Fibroblast of skin of back (primary cell): ENCODE measurements at places on chromosomes 11 and 22.

GRCh38 chr11:125343086-125343717 is 152.9 kb downstream of the FEZ1 start:
- no peak for DNase-seq

- no peak for DNase-seq
These were observed 30.4 kb downstream of the PAMR1 start for GRCh38 chr11:35494957-35495490.

DNA sequence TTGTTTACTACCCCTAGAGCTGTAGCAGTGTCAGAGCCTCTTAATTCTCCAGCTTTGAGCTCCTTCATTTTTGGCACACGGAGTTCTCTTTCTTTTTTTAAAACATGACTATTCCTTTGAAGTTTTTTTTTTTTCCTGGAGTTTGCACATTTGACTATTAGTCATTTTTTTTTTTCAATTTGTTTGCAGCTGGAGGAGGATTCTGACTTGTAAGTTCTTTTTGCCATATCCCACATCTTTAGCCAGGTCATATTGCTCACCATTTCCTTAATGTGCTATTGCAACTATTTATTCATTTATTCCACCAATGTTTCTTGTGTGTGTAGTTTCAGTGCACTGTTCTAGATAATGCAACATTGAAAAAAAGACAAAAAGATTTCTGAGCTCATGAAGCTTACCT is 166.3 kb upstream of the ARHGAP20 start:
- DNase-seq: no peak

GRCh38 chr22:41844036-41844435 is 11.1 kb downstream of the SREBF2 start:
- no peak for DNase-seq

GRCh38 chr22:31378123-31378522 is 21.3 kb upstream of the DRG1 start:
- DNase-seq: peak; percentile 56

GRCh38 chr11:117827521-117828511 is 3.3 kb upstream of the FXYD2 start:
- DNase-seq: no peak

DNA sequence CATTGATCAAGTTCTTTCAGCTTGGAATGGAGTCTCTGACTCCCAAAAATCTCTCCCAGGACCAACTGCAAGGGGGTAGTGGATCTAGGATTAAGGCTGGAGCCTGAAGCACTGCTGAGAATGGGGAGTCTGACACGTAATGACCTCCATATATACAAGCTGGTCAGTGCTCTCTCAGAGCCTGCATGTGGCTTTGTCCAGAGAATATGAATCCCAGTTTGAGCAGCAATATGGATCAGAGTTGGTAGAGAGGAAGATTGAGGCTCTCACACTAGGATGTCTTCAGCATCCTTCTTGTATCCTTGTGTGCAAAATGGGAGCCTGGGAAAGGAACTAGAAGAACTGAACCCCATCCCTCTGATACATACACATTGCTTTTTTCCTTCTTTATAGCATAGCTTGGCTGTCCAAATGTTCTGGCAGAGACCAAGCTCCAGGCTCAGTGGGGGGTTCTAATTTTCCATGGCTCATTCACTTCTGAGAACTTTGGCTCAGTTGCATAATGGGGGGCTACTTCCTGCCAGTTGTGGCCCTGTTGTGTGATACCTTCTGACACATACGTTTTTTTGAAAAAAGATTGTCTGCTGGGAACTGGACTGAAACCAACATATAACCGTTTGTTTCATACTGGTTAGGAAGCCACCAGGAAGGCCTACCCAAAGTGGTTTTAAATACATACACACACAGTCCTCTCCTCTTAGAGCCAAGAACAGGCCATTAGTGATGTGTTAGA is 138.2 kb downstream of the ETS1 start:
- DNase-seq: no peak

DNA sequence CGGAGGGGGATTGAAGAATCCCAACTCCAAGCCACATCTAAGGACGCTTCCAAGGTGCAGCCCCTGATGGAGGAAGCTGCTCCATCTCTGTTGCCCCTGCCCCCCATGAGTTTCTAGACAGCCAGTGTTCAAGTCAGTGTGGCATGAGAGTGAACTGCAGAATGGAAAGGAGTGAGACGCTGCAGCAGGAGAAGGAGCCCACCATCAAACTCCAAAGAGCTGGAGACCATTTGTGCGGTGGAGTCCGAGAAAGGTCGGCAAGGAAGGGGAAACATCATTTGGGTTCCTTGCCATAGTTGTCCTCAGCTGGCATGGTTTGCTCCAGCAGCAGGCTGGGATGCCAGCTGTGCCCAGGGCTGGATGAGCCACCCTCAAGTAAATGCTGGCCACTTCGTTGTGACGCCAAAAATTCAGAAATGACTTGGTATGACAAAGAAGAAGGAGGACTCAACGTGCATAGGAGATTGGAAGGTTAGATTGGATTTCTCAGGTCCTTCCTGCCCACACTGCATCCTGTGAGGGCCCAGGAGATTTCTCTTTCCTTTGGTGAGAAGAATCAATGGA is 16.4 kb downstream of the APOL2 start:
- DNase-seq: no peak

DNA sequence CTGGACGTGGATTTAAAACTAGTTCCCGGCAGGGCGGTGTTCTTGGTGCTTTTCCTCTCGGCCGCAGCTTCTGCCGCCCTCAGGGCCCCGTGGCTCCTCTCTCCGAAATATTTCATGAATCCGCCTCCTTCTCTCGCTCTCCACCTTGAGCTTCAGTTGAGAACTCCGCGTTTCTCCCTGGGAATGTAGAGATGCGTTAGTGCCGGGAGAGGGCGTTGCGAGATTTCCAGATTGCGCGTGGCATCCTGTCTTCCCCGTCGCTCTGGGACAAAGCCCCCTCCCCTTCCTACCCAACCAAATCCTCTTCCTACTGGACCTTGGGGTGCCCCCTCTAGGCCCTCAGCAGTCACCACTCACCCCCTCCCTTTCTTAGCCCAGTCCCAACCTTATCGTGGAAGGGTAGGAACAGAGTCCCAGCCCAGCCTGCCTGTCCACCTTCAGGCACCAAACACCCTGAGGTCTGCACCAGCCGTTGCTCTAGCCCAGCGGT is 15.5 kb upstream of the RAC2 start:
- DNase-seq: peak; percentile 54
